ENCODE measurements at places on chromosomes 4 and X.

DNA sequence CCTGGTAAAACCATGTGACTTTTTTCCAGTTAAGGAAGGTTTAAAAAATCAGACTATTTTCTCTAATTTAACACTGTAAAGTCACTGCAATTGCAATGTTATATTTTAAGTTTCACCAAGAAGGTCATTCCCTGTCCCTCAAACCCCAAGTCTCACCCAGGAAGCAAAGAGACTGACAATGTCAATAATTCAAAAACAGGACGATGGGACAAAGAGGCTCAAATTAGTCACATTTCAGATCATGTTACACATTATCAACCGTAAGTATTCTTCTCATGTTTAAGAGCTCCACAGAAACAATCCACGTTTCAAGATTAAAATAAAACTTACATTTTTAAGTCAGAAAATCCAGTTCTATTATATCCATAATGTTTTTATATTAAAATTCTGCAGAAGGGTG lies 13.2 kb downstream of the SHISA3 start:
- no peak for DNase-seq

DNA sequence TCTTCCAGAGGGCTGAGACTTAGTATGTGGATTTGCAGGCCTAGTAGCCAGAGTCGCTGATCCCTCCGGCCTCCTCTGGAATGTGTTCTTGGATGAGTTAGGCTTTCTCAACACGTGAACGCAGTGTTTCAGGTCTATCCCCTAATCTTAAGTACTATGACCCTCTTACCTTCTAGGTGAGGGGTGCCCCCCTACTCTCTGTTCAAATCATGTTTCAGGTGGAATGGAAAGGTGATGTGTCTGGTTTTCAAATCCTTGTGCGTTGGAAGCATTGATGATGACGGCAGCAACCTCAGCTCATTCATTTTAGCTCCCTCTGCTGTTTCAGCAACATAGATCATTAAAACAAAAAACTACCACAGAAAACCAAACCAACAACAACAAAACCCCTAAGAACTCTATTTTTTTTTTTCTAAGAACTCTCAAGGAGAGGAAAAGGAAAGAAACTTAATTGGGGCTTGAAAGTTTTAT lies 56.4 kb downstream of the RWDD4 start:
- no peak for DNase-seq

DNA sequence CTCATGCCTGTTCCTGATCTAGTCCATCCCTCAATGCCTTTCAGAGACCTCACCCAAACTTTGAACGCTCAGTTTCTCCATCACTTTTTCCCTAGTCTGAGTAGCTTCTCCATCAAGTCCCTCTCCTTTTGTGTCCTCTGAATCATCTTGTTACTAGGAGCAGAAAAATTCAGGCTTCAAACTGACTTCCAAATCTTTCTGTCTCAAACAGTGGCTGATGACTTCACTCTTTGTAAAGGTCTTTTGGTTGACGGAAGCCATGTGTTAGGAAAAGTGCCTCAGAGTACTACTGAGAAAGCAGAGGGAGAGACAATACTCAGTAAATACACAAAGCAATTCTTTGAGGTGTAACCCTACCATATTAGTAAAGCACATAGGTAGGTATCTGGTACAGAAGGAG lies 65.7 kb upstream of the CAMK2D start:
- no peak for DNase-seq

GRCh38 chrX:48107717-48108116 lies 22.7 kb upstream of the SPACA5B start:
- no peak for DNase-seq

DNA sequence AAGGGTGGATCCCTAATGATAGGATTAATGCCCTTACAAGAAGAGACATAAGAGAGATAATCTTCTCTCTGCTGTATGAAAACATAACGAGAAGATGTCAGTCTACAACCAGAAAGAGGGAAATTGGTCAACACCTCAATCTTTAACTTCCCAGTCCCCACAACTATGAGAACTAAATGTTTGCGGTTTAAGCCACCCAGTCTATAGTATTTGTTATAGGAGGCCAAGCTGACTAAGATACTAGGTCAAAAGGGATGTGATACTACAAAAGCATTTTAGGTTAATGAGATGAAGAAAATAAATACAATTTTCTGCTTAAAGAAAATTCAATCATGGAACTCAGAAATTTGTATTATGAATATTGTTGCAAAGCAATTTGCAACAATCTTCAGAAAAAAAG lies 55.4 kb upstream of the LHFPL1 start:
- DNase-seq, result no peak

DNA sequence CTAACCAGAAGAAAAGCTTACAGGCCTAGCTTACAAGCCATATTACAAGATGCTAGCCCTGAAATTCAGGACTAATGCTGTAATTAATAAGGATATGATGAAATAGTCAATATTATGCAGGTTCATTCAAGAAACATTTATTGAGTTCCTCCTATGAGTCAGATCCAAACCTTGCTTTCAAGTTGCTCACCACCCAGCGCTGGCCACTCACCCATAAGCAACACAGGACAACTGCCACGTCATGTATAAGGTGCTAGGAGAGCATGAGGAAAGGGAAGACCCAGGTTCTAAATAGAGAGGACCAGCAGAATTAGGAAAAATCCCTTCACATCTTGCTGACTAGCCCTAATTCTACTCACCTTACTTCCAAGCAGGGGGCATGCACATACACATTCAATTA lies 23.3 kb downstream of the MAML3 start:
- DNase-seq, result no peak

DNA sequence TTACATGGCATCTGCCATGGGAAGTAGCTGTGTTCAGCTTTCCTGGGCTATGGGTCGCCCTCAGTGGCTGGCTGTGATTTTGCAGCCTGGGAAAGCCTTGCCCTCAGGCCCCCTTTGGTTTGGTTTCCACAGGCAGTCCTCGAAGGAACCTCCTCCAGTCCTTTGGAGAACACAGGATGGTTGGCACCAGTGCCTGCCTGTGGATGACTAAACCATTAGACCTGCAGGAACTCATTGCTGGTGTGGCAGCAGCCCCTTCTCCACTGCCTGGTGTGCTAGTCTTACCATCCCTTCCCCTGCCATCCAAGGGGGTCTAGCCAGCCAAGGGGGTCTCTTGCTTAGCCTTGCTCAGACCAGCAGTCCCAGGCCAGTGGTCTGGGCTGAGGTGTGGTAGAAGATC lies 71.4 kb upstream of the PJA1 start:
- no peak for DNase-seq

All from activated gamma-delta T cell treated with anti-CD3 and anti-CD28 coated beads, Interleukin-2, amount 50 U/mL, for 16 hours (primary cell).